CD4-positive, alpha-beta T cell treated with Interleukin-4 for 4 hours (primary cell): ENCODE measurements at places on chromosomes 6 and 20.

DNA sequence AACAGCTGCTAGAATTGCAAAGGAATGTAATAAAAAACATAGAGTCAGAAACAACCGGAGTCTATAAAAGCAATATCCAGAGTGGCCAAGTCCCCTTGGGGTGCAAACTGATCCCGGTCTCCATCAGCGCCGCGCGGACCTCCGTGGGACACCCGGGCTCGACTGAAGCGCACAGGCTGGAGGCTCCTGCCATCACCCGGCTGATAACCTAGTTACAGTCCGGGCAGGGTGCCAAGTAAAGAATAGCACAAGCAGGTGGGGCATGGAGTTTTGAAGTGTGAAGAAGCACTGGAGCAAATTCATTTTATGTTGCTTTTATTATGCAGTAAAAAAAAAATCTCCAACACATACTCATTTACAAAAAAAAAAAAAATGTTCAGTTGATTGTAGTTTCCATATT is 205.1 kb upstream of the GMDS start:
- no peak for DNase-seq

DNA sequence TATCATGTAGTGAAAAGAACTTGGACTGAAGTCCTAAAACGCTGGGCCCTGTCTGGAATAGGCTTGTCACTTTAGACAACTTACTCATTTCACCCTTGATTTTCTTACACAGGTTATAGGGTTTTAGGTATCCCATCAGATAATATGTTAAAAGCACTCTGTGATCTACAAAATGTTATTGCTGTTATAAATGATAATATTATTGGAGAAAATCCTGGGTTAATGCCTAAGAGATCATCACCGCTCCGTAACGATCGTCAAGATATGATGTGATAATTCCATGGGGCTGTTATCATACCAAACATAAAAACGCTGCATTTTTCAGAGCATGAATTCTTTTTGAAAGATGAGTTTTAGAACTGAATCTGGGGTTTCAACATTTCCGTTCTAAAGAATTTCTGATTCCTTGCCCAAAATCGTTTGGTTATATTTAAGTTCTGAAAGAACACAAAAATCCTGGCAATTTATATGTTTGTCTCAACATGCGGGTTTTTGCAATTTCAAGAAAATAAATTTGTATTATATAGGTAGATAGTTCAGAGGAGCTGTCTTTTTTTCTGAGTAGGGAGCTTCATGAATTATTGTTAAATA is 154.8 kb downstream of the FOXC1 start:
- DNase-seq = no peak

DNA sequence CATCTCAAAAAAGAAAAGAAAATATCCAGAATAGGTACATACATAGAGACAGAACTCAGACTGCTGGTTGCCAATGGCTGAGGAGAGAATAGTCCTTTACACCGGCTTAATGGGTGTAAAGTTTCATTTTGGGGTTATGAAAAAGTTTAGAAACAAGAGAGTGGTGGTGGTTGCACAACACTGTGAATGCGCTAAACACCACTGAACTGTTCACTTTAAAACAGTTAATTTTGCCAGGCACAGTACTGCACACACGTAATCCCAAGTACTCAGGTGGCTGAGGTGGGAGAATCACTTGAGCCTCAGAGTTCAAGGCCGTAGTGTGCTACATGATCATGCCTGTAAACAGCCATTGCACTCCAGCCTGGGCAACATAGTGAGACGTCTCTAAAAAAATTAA is 7.6 kb downstream of the ILRUN start:
- no peak for DNase-seq

GRCh38 chr6:47495207-47495606 is 17.6 kb downstream of the CD2AP start:
- no peak for DNase-seq

- DNase-seq = no peak
Measured at GRCh38 chr20:39066471-39067242, 104.5 kb downstream of the DHX35 start.

GRCh38 chr20:41956338-41957074 is 338.3 kb upstream of the CHD6 start:
- no peak for DNase-seq

GRCh38 chr6:15498640-15499039 is 164.2 kb downstream of the DTNBP1 start:
- DNase-seq = no peak

DNA sequence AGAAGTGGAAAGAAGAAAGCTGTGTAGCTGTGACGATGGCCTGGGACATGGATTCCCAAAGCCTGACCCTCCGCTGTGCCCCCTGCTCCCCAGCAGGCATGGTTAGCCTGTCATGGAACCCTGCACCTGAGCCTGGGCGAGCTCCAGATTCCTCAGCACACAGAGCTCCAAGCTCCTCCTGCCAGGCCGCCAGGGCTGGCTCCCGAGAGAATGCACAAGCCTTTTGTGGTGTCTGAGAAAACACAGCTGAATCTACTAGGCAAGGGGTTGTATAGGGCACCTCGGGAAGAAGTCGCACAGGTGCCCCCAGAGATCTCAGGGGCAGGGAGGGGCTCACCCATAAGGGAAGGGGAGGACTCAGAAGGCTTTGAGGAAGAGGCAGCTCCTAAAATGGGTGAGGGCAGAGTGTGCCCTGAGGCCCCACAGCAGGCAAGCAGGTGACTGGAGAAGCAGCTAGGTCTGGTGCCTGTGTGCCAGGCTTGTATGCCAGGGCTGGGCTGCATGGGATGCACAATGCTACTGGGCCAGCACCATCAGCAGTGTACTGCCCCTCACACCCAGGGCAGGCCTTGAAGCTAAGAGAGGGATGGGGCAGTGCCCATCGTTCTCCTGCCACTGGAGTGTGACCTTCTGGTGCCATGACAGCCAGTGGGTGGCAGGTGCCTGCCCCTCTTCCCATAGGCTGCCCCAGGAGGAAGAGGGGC is 64.3 kb upstream of the CD93 start:
- DNase-seq = no peak

DNA sequence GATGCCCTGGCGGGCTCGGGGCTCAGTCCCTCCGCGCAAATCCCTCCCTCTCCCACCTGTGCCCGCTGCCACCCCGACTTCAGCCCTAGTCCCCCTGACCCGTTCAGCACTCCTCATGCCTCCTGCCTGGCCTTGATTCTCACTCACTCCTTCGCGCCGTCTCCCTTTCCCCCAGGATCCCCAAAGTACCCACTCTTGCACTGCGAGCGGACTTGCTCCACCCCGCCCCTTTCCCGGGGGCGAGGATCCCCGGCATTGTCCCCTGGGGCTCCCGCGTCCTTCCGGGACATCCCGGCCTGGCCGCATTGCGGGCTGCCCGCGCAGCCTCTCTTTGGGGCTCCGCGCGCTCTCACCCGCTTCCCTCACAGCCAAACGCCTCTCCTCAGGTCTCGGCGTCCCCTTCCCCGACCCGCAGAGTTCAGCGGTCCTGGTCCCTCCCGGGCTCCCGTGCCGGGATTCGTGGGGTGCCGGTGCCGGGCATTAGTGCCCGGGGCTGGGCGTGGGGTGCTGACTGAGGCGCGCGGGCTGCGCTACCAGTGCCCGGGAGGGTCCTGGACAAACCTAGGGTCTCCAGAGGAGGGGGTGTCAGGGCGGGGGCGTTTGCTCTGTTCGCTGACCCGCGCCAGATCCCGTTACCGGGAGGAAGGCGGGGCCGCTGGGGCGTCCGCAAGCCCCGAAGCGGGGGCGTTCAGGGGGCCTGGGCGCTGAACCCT is 45.5 kb upstream of the SUPT3H start:
- DNase-seq = no peak

GRCh38 chr6:32097364-32097763 is 11.8 kb downstream of the TNXB start:
- no peak for DNase-seq

DNA sequence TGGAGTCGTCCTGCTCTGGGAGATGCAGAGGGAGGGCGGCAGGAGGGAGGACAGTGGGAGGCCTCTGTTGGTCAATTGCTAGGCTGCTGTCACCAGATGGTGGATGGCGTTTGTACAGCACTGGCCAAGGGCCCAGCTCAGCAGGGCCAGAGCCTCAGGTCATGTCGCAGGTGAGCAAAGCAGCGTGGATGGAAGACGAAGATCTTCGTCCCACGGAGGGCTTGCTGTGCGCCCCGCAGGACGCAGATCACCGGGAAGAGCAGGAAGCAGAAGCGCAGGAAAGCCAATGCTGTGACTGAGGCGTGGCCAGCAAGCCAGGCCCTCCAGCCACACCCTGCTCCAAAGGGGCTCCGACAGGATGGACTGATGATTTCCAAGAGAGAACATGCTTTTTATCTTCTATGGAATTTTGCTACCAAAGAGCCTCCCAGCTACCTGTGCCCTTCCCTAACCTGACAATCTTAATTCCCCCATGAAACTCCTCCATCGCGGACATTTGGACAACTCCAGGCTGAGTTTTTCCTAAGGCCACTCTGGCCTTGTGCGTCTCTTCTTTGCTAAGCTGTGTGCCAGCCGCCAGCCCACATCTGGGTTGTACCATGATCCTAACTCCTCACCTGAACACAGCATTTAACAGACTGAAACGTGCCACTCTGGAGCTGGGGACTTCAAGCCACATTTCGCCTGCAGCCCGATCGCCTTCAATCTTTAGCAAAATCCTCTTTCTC is 3.5 kb upstream of the SLCO4A1 start:
- DNase-seq = no peak

DNA sequence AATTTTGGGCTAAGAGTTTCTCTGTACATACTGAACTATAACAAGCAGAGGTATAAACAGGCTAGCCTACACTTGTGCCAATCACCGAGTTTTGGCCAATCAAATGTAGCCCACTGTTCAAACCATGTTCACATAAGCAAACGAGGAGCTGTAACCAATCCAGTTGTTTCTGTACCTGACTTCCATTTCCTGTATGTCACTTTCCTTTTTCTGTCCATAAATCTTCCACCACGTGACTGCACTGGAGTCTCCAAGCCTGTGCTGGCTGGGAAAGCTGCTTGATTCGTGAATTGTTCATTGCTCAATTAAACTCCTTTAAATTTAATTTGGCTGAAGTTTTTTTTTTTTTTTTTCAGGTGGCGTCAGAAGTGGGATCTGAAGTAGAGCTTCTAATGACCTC is 332.9 kb downstream of the RNF144B start:
- DNase-seq = no peak

DNA sequence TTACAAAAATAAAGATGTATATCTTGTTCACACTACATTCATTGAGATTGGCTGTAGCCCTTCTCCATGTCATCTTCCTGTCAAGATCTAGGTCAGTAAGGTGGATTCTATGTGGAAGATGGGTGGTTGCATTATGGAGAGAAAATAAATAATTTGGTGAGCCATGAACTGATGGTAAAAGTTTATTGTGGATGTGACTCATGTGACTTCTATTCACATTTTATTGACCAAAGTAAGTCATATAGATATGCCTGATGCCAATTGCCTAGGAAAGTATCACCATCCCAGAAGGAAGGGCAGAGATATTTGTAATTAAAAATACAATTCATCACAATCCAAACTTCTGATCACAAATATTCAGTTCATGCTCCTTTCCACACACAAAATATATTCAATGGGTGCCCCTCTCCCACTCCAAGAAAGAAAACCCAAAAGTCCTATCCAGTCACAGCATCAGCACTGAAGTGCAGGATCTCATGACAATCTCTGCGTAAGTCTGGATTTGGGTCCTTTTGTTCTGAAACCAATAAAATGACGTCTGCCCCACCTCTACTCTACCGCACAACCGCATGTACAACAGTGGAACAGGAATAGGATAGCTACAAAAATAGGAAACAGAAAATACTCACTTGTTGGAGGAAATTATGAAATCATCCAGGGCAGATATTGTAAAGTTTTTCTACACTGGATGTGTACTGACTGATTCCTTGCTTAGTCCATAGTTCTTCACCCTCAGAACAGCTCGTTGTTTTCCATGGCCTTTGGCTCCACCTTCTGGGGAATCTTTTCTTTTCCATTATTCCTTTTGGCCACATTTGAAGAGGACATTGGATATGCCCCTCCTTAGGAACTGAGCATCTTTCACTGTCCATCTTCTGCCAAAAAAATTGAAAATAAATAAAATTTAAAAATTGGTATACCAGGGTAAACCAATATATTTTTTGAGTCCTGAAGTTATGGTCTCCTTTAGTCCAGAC is 16.1 kb upstream of the SLC17A3 start:
- DNase-seq = no peak

DNA sequence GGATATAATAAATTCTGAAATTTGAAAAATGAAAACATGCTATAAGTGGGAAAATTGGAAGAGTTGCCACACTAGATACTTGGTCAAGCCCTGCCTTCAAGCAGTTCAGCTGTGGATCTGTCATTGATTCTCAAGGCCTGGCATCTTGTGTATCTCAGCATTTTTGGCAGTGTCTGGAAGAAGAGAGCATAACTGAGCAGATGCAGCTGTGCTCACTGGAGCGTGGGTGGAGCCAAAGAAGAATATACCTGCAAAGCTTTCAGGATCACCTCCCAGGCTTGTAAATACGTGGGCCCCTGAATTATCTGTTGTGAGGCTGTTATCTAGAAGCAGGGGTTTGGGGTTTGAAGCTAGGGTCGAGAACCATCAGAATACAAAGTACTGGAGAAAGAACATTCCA is 31.3 kb upstream of the CHD6 start:
- DNase-seq = no peak

DNA sequence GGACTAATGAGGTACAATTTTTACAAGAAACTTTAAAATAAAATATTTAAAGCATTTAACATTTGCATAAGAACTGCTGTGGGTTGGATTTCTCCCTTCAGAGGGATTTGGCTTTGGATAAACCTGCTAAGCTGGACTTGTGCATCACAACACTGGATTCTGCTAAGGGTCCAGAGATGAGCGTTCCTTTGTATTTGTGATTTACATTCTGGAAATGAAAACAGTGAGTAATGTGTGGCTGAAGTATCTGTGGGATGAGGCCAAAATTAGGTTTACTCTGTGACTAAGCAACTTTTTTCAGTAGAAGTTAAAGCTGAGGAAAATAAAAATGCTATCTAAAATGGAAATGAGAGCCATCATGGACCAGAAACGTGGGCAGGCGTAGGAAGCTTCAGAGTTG is 494.3 kb downstream of the EPM2A start:
- DNase-seq = no peak

DNA sequence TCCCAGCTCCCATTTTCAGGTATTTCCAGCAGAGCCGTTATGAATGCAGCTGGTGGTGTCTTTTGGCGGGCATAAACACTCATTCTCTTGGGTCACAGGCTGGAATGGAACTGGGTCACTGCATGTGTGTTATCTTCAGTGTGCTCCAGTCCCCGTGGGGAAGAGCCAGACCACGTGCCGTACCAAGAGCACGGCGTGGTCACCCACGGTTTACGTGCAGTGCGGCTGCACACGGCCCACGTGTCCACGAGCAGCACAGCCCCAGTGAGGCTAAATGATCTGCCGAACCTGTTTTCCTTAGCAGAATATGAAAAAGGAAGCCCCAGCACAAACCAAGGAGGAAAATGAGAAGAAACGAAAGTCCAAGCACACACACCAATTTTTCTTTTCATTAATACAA is 121.5 kb downstream of the IRF4 start:
- no peak for DNase-seq

GRCh38 chr20:46128310-46129151 is 10.4 kb downstream of the CD40 start:
- no peak for DNase-seq

DNA sequence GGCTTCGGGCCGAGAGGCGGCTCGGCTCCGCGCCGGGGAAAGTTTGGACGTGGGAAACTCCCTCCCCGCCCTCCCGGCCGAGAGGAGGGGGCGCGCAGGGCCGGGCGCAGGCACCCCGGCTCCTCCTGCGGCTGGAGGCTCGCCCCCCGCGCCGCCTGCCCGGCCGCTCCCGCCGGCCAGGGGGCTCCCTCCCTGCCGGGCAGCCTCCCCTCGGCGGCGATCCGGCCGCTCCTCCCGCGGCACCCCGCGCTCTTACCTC is 370 bp downstream of the CDH22 start:
- no peak for DNase-seq
